Ureter (tissue), 1 donor: ENCODE measurements at places on chromosomes 12 and 14. TPM values are rescaled to one million over a fixed set of nuclear protein-coding genes. Genes with fewer than 3 reads are reported as not detected.
A peak's percentile ranks its signal among the peaks of the same experiment; 100 is the strongest.

DNA sequence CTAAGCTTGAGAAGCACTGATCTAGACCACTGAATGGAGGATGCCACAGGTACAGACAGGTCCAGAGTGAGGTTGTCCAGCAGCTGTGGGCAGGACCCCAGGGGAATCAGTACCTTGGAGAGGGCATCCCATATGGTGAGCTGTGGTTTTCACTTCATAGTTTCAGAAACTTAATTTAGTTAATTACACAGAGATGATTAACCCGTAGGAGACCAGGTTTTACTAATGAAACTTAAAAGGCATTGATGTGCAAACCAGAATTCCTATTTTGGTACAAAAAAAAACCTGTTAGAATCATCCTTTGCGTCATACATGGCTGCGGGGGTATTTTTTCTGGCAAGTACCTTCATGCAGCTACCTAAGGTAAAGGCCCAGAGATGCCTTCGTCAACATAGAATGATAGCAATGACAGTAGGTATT lies 159.3 kb downstream of the DACT1 start:
- no peak for DNase-seq

The TAS2R9 gene
- total RNA-seq, result not detected

The EEF1AKMT3 gene
- total RNA-seq, result 9.8 TPM

DNA sequence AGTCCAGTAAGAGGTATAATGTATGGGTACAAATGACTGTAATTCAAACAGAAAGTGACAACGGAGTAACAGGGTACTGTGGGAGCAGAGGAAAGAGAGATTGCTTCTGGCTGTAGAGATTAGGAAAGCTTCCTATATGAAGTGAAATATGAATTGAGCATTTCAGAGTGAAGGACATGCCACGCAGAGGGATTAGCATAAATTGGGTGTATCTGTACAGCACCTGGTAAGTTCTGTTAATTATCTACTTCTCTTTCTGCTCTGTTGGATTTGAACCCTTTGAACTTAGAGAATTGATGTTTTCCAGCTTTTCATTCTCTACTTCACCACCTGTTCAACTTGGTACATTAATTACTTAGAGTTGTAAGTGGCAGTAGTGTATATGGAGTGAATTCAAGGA lies 8.8 kb downstream of the STK38L start:
- no peak for DNase-seq

- DNase-seq, result no peak
These were observed 14.8 kb downstream of the PRKAB1 start for GRCh38 chr12:119682639-119683252.

DNA sequence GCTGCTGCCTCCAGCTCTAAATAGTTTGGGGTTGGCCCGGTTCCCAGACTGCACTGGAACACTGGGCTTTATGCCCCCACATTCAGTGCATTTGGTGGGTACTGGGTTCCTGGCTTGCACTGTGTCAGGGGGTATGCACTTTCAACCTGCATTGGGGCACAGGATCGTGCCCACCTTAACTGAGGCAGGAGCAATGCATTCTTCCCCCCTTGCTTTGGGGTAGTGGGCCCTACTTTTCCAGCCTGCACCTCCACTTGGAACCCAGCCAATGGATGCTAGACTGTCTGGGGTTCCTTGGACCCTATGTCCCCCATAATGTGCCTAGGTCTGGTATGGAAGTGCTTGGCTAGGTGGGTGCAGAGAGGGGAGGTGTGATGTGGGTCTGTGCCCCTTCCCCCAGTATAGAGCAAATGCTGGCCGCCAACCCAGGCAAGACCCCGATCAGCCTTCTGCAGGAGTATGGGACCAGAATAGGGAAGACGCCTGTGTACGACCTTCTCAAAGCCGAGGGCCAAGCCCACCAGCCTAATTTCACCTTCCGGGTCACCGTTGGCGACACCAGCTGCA lies 615 bp downstream of the TARBP2 start:
- no peak for DNase-seq

The DTX1 gene
- total RNA-seq, result 1.1 TPM

- no peak for DNase-seq
These were observed 140.0 kb downstream of the KICS2 start for GRCh38 chr12:64082116-64082515.

DNA sequence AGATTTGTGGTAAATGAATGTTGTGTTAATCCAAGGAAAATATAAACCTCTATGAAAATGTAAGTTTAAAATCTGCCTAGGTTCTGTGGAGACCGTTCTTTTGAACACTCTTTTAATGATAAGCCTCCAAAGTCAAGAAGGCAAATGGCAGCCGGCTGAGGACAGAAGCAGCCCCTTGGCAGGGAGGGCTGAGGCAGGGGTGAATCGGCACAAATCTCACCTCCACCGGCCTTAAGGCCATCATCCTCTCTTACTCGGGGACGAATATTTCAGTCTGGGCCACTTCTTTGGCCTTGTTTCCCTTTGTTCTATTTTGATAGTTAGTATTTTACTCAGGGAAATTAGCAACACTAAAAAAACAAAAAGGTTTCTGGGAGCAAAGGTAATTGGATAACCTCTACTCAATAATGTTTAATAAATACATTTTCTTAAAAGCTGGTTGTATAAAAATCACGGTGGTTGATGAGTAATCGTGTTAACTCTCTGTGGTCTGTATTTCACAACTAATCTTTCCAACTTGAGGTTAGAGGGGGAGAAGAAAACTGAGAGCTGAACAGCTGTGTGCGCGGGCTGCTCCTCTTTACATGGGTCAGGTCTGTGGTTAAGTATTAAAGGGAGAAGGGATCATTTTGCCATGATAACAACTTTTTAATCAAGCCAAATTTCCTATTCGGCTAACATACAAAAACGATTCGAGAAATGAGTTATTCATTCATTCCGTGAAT lies 18.6 kb downstream of the LGMN start:
- DNase-seq, result no peak

DNA sequence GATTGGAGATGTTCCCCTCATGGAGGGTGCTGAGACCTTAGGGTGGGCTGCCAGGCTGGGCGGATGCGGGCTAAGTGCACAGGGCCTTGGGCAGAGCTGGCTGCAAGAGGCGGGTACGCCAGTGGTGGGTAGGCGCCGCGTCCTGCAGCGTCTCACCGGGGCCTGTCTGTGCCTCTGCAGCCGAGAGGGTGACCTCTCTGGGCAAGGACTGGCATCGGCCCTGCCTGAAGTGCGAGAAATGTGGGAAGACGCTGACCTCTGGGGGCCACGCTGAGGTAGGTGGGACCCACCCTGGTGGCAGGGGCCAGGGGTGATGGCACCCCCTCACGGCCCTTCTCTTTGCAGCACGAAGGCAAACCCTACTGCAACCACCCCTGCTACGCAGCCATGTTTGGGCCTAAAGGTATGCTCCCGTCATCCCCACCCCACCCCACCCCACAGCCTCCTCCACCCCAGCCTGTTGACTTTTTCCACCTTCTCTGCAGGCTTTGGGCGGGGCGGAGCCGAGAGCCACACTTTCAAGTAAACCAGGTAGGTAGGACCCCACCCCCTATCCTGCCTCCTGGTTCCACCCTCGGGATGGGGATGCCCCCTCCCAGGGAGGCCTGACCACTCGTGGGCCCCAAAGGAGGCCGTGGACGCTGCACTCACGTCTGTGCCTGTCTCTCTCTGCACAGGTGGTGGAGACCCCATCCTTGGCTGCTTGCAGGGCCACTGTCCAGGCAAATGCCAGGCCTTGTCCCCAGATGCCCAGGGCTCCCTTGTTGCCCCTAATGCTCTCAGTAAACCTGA lies 1.5 kb downstream of the CRIP1 start:
- no peak for DNase-seq

The IFNG-AS1 gene
- 0.49 TPM for total RNA-seq

DNA sequence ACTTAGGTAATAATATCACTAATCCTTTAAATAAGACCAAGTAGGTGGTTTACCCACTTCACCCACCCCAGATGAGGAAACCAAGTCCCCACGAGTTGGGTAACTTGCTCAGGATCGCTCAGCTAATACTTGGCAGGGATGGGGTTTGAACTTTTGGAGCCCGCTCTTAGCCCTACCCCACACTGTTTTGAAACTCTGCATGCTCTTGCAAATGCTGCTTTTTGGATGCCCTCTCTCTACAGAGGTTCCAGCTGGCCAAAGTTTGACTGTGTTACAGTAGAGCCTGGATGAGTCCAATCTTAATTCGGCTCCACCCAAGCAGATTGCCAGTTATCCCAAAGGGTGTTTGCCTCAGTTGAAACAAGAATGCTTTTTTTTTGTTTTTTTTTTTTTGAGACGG lies 6.8 kb downstream of the PLEKHG3 start:
- DNase-seq, result no peak

The ESR2 gene
- 14.5 TPM for total RNA-seq

The LMBR1L gene
- 85.7 TPM for total RNA-seq

DNA sequence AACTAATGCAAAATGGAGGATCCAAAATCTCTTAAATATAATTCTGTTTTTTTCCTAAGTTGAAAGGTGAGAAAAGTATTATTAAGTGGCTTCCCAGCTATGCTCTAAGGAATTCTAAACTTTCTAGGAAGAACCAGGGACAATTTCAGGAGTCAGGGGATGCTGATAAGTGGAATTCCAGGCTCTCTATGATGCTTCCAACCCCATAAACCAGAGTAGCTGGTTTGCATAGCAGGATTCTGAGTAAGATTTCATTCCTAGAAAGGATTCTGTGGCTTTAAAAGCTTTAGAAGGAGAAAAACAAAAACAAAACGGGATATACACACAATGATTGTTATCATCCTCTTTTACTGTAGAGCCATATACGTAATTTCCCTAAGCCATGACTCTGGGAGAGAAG lies 93.9 kb downstream of the SLC16A7 start:
- DNase-seq, result no peak

DNA sequence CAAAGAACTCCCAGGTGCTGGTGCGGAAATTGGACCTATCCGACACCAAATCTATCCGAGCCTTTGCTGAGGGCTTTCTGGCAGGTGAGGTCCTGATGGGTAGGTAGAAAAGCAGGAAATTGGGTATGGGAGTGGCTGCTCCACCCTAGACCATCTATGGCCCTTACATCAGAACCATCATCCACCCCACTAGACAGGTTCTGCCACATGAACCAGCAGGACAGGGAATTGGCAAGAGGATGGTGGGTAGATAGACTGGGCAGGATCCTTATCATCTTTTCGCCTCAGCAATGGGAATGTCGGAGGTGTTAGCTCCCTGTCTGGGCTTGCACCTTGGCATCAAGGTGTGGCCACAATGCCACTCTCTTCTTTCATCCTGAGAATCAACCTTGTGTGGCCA lies 23.5 kb downstream of the RDH12 start:
- no peak for DNase-seq

DNA sequence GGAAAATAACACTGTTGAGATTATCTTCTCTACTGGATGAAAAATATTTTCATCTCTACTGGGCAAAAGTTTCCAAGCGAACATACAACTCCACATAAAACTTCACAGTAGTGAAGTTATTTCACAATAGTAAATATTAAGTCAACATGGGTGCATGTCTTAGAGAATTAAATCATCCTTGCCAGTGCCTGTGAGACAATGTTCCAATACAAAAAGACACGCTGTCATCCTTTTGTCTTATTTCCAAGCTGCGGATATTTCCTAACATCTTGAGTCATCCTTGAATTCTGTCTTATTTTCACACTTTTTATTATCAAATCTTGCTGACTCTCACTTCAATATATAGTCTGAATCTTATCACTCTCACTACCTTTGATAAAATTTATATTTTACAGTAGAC lies 142.9 kb upstream of the KITLG start:
- DNase-seq, result no peak

The KCNC2 gene
- total RNA-seq, result not detected

The TMTC2 gene
- total RNA-seq, result 41.3 TPM

The RIMBP2 gene
- 0.57 TPM for total RNA-seq

- peak; percentile 74 for DNase-seq
These were observed 8.4 kb upstream of the TBX3 start for GRCh38 chr12:114692186-114693058.

DNA sequence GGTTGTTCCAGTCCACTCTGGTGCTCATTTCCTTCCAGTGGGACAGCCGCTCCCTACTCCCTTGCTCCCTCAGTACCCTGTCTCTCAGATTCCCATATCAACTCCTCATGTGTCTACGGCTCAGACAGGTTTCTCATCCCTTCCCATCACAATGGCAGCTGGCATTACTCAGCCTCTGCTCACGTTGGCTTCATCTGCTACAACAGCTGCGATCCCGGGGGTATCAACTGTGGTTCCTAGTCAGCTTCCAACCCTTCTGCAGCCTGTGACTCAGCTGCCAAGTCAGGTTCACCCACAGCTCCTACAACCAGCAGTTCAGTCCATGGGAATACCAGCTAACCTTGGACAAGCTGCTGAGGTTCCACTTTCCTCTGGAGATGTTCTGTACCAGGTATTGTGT lies 69.9 kb downstream of the RAD52 start:
- DNase-seq, result no peak

The TOMM20L gene
- total RNA-seq, result not detected

- DNase-seq, result no peak
These were observed 64.2 kb downstream of the DRAM1 start for GRCh38 chr12:101941306-101942249.

DNA sequence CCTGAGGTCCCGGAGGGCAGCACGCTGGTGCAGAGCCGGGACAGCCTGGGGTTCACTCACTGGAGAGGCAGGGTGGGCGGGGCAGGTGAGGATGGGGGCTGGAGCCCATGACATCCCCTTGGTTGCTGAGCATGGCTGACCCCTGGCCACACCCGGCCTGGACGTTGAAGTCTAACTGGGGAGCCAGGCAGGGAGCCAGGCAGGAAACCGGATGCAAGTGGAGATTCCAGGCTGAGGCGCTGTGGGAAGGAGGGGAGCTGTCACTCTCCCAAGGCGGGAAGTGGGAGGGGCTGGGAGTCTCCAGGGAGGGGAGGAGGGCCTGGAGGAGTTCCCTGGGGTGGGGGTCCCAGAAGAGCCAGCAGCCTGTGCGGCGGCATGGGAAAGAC lies 7.7 kb upstream of the INF2 start:
- DNase-seq, result peak; percentile 91

The LIN7A gene
- 7.2 TPM for total RNA-seq
